Adrenal gland (tissue), 19 donors: ENCODE measurements at places on chromosomes 3 and 15. TPM values are rescaled to one million over a fixed set of nuclear protein-coding genes. Genes with fewer than 3 reads are reported as not detected.

PRSS50 gene
- total RNA-seq: not detected

GUCA1C gene
- not detected for total RNA-seq

GRCh38 chr3:65231544-65231943 is 543.7 kb upstream of the ADAMTS9 start:
- H3K27me3 ChIP-seq: no peaks in the 10 kb centered on the region
- no peaks in the 10 kb centered on the region for H3K36me3 ChIP-seq
- H3K4me3 ChIP-seq: no peak overlapping the region
- DNase-seq: no peak
- H3K27ac ChIP-seq: no peak overlapping the region

RHO gene
- total RNA-seq: not detected

GRCh38 chr3:151327571-151328198 is 1.7 kb downstream of the P2RY13 start:
- no peak overlapping the region for H3K4me3 ChIP-seq
- DNase-seq: no peak
- no peaks in the 10 kb centered on the region for H3K27me3 ChIP-seq
- H3K36me3 ChIP-seq: no peaks in the 10 kb centered on the region

DNA sequence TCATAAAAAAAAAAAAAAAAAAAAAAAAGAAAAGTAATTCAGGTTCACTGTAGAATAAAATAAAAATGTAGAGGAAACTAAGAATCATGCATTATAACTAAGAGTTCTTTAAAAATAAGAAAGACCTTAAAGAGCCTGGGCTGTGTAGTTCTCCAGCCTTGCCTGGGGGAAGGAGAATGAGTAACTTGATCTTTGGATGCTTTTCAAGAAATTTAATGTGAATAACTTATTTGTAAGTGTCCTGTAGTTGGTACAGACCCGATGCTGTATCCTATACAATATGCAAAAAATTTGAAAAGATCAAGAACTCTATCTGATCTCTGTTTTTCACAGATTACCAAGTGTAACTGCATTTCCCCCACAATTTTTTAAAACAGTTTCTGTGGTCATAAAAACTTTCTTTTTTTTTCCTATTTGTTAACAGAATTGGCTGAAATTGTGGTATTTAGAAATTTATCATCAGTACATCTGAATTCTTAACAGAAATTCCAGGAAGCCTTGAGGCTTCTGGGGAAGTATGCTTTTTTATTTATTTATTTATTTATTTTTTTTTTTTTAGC is 195.3 kb downstream of the THRB start:
- no peaks in the 10 kb centered on the region for H3K36me3 ChIP-seq
- H3K27ac ChIP-seq: no peak overlapping the region
- H3K4me1 ChIP-seq: no peaks in the 10 kb centered on the region

- no peak overlapping the region for H3K4me3 ChIP-seq
- H3K27ac ChIP-seq: peak overlapping the region; percentile 93
- H3K36me3 ChIP-seq: no peaks in the 10 kb centered on the region
Observed at GRCh38 chr3:9915254-9916141, 1.4 kb upstream of the IL17RC start.

TNFAIP8L3 gene
- total RNA-seq: 3.5 TPM

DNA sequence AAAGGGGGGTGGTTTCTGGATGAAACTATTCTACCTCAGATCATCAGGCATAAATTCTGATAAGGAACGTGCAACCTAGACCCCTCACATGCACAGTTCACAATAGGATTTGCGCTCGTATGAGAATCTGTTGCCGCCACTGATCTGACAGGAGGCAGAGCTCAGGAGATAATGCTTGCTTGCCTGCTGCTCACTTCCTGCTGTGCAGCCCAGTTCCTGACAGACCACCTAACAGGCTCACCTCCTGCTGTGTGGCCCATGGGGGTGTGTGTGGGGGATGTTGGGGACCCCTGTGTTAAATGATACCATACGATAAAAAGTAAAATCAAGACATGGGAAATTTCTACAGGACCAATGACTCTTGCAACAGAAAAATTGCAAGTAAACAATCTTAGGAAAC is 24.0 kb downstream of the CP start:
- no peak for DNase-seq
- no peaks in the 10 kb centered on the region for H3K4me1 ChIP-seq

DNA sequence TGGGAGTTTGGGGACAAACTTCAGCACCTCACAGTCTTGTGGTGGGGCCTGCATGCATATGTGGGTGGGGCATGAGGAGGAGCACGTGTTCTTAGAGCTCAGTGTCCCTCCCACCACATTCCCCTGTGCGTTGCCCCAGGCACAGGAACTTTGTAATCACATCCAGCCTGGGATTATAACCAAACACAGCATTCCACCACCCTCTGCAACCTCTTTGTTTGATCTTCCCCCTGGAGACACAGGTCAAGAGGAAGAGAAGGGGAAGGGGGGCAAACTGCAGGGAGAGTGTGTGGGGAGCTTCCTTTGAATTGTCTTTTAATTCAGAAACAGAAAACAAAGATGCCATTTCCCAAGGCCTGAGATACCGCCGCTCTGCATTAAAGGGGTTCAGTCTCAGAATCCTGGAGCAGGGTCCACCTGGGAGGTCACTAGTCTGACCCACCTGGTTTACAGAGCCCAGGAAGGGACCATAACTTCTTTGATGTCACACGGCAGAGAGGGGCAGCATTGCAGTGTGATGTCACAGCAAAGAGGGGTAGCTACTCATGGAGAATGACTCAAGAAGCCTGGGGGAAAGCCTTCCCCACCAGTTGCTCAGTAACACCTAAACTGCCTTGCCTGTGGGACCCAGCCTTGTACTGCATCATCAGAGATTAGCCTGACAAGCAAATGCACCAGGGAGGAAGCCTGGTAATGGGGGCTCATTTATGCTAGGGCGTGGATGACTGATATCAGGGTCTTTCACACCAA is 106.3 kb upstream of the RNU6-1 start:
- H3K27me3 ChIP-seq: no peaks in the 10 kb centered on the region
- no peaks in the 10 kb centered on the region for H3K36me3 ChIP-seq
- no peak overlapping the region for H3K4me3 ChIP-seq
- H3K4me1 ChIP-seq: peaks cover 4% of the 10 kb centered on the region
- no peak for DNase-seq
- no peak overlapping the region for H3K27ac ChIP-seq

DNA sequence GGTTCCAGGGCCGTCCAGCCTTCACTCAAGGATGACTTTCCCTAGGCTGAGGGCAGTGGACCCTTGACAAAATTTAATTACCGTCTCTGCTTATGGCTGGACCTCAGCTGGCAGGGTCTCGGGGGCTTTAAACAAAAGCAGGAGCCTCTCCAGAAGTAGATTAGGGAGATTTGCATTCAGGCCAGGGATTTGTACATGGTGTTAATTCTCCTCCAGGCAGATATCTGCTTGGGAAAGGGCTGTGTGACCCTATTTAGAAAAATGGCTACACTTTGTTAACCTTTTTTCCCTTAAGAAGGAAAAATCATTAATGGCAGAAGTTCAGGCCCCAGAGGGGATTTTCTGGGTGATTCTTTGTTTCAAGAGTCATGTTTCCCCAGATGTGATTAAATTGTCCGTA is 329.1 kb upstream of the C2CD4B start:
- no peak for DNase-seq
- no peaks in the 10 kb centered on the region for H3K27me3 ChIP-seq
- H3K4me1 ChIP-seq: peaks cover 16% of the 10 kb centered on the region
- H3K4me3 ChIP-seq: no peak overlapping the region
- H3K36me3 ChIP-seq: no peaks in the 10 kb centered on the region
